ENCODE measurements at places on chromosomes 13 and 19.

DNA sequence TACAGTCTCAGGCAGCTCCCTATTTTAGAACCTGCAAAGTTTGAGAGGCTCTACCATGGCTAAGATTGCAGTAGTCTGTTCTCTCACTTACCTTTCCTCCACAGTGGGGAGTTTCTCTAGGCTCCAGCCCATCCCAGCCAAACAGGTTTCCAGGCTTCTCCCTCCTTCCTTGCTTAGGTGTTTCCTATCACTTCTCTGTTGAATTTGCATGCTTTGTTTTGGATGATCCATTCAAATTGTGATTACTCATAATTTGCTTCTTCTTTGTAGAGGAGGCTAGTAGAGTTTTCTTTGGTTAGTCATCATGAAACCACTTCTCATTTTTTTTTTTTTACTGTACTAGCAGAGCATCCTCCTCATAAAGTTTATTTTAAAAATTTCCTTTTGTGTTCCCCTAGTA is 1242.2 kb upstream of the MIR17HG start:
- no peak for DNase-seq

DNA sequence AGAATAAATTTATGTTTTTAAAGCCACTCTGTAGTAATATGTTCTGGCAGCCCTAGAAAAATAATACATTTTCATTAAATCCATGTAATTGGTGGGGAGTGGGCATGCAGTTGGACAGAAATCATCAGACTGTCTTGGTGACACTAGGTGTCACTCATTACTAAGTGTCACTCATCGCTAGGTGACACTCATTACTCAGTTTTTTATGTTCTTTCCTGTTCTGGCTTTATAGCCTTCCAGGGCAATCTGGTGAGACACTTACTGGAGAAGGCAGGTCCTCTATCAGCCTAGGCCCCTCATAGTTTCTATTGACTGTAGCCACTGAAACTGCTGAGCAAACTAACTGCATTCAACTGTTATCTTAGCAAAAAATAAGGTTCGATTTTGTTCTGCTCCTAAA is 542.1 kb downstream of the SLITRK1 start:
- no peak for DNase-seq

DNA sequence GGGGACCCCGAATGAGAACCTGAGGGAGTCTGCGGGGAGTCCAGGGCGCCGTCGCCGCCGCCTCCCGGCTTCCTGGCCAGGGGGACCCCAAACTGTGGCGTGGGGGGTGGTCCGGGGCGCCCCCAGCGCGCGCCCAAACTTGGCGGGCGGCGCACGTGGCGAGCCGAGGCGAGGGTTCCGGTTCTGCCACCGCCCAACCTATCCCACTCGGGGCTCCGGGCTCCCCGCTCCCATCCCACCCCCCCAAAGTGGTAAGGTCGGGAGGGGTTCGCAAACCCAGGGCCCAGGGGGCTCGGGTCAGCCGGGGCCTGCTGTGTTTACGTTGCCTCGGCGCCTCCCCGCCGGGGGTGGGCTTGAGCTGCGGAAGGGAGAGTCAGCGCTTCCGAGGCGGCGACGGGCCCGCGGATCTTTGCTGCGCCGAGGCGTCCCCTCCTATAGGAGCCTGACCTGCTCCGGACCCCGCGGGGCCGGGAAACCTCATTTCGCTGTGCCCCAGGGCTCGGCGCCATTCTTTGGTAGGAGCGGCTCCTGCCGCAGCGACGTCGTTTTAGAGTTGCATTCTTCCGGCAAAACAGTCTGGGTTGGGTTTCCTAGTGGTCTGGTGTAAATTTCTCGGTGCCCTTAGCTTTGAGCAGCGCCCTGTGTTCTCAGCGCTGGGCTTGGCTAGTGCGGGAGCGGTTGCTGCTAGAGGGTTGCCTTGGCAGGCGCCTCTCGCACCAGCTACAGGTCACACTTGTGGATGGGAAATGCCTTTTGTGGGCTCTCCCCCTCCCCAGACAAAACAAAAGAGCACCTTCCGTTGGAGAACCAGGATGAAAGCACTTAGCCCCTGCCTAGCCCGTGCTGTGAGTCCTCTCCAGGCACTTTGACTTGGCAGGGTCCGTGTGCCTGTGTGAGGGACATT is 1.2 kb downstream of the DAZAP1 start:
- no peak for DNase-seq

- no peak for DNase-seq
These were observed 12.2 kb downstream of the CERS1 start for GRCh38 chr19:18883526-18884304.

- DNase-seq: no peak
These were observed 3.5 kb upstream of the UBAC2 start for GRCh38 chr13:99197117-99197651.

GRCh38 chr13:99378985-99379733 is 72.0 kb upstream of the GPR183 start:
- DNase-seq: no peak

- no peak for DNase-seq
These were observed 2.6 kb downstream of the PTPRS start for GRCh38 chr19:5337708-5338655.

All from NCI-H460 (cell line).